Fibroblast of lung (primary cell): ENCODE measurements at places on chromosomes 12 and 14. TPM values are rescaled to one million over a fixed set of nuclear protein-coding genes. Genes with fewer than 3 reads are reported as not detected.

Gene TCL1B
- not detected in 2 replicates for total RNA-seq

Gene VTI1B
- total RNA-seq: 63.7 and 67.9 TPM in 2 replicates

Gene CELA1
- not detected in 2 replicates for total RNA-seq

Gene AQP2
- total RNA-seq: not detected in 2 replicates

Gene GALNT9
- 0.51 and 2.8 TPM in 2 replicates for total RNA-seq

Gene CNTN1
- 0.26 and 0.83 TPM in 2 replicates for total RNA-seq

Gene CCT2
- total RNA-seq: 174 and 190 TPM in 2 replicates

Gene CD27
- total RNA-seq: 0.17 TPM in 1 of 2 replicates, not detected in the other

Gene NOXRED1
- 0.26 and 0.83 TPM in 2 replicates for total RNA-seq

Gene KRT73
- total RNA-seq: not detected in 2 replicates

Gene VRTN
- not detected in 2 replicates for total RNA-seq

Gene ITGA5
- 133 and 232 TPM in 2 replicates for total RNA-seq

Gene NFE2
- under 0.01 and 0.17 TPM in 2 replicates for total RNA-seq
